Ureter (tissue), 1 donor: ENCODE measurements at places on chromosomes 11 and 22. TPM values are rescaled to one million over a fixed set of nuclear protein-coding genes. Genes with fewer than 3 reads are reported as not detected.
A peak's percentile ranks its signal among the peaks of the same experiment; 100 is the strongest.

DNA sequence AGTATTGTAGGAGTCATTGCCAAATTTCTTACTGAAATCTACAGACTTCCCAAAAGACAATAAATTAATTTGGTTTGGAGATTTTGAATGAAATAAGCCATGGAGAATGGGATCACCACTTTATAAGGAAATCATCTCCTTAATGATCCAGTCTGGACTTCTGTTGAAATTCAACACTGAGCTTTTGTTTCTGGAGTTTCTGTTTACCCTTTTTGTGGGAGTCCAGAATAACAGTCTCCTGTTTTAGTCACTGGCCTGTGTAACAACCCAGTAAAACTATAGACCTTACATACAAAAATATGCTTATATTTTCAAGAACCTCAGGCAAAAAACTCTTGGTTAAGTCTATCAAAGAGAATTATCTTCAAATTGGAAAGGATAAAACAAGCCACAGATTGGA lies 321.7 kb upstream of the PLET1 start:
- DNase-seq, result no peak

PLAAT2 gene
- total RNA-seq, result 1.1 TPM

GRCh38 chr22:39545386-39546365 lies 13.1 kb upstream of the RPS19BP1 start:
- no peak for DNase-seq

DNA sequence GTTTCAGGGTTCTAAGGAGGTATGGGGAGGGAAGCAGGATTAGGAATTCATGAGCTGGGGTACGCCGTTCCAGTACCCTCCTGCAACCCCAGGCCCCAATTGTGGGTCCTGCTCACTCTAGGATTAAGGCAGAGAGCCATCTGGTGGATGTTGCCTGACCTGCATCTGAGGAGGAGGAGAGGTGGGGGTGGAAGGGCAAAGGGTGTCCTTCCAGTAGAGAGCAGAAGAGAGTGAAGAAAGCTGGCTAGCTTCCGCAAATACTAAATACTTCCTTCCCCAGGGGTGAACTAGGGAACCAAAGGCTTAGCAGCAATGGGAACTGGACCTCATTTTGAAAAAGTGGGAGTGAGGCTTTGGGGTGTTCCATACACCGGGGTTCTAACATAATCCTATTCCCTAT lies 10.6 kb downstream of the LRRC51 start:
- peak; percentile 82 for DNase-seq

GRCh38 chr22:44342347-44342956 lies 29.7 kb upstream of the SHISAL1 start:
- no peak for DNase-seq

MUC2 gene
- total RNA-seq, result 0.39 TPM

DNA sequence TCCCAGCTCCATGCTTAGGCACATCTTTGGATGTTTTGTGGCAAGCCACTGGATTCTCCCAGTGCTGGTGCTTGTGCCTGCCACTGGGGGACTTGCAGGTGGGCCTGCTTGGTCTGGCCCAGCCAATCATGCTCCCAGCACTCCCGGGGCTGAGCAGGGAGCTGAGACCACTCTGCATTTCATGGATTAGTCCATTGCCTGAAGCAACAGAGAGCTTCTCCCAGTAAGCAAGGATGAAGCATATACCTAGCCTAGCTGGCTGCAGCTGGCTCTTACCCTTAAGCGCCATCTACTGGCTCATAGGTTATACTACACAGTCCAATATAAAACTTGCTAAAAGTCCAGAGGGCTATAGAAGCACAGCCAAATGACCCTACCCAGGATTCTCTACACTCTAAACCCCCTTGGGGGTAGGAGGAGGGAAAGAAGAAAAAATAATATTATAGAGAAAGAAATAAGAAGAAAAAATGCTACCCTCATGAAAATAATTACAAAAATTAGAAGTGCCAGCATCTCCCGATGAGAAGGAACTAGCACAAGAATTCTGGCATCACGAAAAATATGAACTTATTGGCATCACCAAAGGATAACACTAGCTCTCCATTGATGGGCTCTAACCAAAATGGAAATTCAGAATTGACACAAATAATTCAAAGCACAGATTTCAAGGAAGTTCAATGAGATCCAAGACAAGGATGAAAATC lies 275.3 kb downstream of the C11orf87 start:
- no peak for DNase-seq

TIMP3 gene
- total RNA-seq, result 279 TPM

DNA sequence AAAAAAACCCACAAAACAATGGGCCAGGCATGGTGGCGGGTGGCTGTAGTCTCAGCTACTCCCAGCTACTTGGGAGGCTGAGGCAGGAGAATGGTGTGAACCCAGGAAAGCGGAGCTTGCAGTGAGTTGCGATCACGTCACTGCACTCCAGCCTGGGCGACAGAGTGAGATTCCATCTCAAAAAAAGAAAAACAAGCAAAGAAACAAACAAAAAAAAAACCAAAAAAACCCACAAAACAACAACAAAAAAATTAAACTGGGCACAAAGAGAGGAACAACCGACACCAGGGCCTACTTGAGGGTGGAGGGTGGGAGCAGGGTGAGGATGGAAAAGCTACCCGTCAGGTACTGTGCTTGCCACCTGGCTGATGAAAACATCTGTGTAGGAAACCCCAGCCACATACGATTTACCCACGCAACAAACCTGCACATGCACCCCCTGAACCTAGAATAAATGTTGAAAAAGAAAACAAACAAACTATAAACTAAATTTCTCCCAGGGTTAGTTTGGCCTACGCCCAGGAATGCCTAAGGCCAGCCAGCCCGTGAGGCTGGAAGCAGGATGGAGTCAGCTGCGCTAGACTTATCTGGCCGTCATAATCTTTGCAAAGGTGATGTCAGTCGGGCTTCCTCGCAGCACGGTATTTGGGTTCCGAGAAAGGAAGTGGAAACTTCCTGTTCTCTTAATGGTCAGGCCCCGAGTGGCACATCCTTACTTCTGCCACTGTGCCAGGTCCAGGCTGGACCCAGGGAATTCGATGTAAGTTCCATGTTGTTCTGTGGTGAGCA lies 21.9 kb upstream of the CYB5R3 start:
- peak; percentile 61 for DNase-seq

GRCh38 chr11:776561-777287 lies 563 bp downstream of the GATD1 start:
- DNase-seq, result no peak

GRCh38 chr22:32775957-32776356 lies 25.5 kb upstream of the TIMP3 start:
- DNase-seq, result no peak

DRAP1 gene
- 54.0 TPM for total RNA-seq

DNA sequence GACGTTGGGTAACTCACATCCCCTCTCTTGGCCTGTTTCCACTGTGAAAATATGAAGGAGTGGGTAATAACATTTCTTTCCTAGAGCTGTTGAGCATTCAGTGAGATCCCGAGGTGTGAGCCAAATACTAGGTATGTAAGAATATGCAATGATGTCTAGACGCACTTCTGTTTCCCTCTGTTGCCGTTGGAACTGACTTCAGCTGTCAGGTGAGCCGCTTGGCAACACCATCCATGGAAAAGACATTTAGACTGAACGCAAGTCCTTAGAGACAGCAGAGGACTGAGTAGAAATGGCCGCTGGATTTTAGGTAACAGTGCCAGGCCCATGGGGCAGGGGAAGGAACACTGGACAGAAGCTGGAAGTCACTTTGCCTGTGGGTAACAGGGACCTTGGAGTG lies 29.5 kb upstream of the SHANK2 start:
- no peak for DNase-seq

TESMIN gene
- 7.7 TPM for total RNA-seq

FOLR3 gene
- total RNA-seq, result not detected

DNA sequence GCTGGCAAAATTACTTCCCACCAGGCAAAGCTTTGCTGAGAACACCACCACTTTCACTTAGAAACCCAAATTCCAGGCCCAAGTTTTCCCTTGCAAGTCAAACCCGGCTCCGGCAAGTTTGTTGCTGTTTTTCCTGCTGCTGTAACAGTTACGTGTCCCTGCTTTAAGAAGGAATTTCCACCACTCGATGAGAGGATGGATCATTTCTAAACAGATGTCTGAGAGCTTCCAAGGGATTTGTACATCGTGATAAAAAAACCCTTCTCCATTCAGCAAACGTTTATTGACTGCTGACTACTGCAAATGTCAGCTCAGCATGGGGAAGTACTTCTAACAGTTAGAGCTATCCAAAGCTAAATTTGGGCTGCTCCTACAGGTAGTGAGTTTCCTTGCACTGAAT lies 19.7 kb downstream of the P2RX3 start:
- DNase-seq, result no peak

DNA sequence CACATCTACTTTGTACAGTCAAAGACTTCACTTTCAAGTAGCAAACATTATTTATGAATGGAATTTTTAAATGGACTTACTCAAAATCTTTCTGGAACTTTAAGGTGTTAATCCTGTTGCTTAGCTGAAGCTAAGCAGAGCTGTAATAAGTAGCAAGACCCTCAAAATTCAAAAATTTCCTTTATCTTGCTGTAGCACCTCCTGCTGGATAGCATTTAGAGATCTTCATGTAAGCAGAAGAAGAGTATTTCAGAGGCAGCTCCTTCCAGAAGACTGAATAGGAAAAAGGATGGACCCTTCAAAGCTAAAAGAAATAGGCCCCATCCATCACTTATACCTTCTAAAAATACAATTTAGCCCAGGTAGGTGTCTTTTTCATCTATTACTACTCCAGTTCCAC lies 3.4 kb downstream of the PHF21A start:
- no peak for DNase-seq

DNA sequence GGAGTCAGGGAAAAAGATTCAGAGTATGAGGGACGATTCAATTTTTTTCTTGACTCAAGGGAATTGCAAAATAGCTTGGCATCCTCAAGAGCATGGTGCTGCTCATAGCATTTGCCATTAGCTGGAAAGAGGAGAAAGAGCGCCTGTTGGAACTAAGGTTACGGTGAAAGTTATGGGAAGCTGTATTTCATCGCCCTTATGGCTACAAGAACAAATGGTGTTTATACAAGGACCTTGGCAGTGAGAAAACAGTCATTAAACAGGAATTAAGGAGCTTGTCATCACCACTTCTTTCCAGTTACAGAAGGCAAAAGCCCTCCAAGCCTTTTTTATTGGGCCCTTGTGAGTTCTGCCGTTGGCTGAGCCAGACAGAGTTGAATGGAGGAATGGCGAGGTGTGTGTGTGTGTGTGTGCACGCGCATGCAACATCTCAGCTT lies 74.2 kb downstream of the ALX4 start:
- no peak for DNase-seq

- no peak for DNase-seq
Observed at GRCh38 chr11:73547706-73548595, 50.0 kb downstream of the FAM168A start.

UBXN1 gene
- 90.5 TPM for total RNA-seq
